ENCODE measurements at places on chromosomes 1 and 21.

GRCh38 chr1:224080115-224080774 lies 33.7 kb upstream of the FBXO28 start:
- DNase-seq: no peak

GRCh38 chr21:35011681-35012080 lies 37.4 kb downstream of the RUNX1 start:
- no peak for DNase-seq

DNA sequence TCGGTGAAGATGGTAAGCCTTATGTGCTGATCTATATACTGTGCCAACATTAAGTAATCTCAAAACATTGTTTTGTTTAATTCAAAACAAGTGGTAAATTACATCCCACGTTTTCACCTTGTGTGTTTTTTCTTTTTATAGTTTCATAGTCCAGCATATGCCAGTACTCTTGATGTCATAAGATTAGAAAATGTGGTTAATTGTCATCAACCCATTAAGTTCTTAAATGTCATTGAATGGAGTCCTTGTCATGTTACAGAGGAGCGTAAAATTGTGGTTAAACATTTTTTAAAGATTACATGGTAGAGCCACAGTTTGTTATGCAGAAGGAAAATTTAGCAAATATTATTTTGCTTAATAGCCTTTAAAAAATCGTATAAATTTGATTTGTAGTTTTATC lies 93.1 kb downstream of the FNBP1L start:
- no peak for DNase-seq

- no peak for DNase-seq
These were observed 35.4 kb downstream of the FAAP20 start for GRCh38 chr1:2159124-2159523.

DNA sequence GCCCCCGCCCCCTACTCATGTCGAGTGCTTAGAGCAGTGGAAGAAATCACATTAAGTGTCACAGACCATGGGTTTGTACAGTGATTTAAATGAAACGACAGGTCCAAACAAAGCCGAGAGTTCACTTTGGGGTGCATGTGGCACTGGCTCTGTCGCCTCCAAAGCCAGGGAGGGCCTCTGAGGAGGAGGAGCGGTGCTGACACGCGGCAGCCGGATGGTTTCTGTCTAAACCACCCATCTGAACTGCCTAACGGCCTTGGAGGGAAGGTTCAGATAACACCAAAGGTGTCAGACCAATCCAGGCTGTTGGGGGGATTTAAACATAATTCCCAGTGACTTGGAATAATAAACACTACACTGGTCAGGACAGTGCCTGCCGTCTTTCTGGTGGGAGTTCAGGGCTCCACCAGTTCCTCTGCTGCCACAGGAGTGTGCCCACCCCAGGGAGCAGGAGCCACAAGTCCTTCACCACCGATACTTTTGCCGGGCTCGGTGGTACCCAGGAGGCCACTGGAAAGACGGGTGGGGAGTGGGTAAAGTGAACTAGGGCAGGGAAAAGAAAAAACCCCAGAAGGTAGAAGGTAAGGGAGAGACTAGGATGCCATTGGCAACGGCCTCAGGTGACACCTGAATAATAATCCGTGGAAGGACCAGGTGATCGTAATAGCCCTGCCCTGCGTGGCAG lies 78.2 kb downstream of the SLC66A1 start:
- DNase-seq: no peak

DNA sequence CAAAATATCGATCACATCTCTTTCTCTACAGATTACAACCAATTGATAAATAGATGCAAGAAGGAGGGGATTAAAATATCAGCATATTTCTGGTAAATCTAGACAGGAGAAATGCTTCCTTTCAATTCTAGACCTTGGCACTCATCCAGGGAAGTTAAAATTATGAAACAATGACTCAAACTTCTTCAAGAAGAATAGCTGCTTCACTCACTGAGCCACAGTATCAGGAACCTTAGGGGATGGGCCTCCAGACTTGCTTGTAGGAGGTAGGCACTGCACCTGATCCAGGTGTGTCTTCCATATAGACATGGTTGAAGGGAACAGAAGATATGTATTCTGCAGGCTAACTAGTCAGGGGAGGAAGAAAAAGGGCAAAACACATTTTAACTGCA lies 9.8 kb downstream of the SLAMF7 start:
- DNase-seq: no peak

DNA sequence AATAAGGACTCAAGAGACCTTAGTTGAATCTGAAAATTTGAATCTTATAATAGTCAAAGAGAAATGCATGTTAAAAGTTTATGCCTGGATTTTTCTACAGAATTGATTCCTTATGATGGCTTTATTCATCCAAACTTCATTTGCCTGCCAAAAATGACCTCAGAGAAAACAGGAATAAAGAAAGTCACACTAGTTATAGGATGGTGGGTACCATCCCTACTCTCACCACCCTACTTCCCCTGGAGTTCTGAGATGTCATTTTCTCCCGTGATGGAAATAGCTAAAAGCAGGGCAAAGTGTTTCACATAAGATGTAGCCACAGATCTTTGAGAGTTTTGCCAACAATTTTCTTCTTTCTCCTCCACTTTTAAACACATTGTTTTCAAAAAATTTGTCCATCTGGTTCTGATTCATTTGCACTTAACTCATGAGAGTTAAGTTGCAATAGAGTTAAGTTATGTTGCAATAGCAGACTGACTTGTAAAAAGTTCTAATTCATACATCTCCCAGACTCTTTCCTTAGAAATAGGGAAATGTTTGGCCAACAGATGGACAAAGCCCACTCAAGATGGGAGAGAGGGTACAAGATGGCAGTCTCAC lies 384.6 kb downstream of the PLPP3 start:
- DNase-seq: no peak

DNA sequence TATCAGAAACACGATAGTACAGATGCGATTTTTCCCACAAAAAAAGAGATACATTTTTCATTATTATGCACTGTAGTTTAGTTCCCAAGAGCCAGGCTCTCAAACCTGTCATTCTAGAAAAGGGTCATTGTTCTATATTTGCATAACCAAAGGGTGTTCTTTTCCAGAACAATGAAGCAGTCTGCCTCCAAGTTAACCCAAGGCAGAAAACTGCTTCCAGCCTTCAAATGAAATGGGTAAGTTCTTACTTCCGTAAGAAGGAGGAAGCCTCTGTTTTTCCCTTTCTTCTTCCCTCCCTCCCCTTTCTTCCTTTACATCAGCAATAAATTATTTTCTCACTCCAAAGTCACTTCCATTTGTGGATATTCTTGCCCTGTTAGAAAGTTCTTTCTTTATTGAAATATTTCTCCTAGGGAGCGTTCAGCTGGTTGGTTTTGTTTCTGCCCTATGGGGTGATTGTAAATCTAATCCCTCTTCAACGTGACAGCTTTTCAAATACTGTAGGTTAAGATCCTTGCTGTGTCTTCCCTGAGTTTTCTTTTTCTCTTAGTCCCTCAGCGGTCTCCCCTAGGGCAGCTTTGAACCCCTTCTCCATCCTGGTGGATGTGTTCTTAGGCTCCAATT lies 77.3 kb upstream of the PTGFRN start:
- DNase-seq: no peak

DNA sequence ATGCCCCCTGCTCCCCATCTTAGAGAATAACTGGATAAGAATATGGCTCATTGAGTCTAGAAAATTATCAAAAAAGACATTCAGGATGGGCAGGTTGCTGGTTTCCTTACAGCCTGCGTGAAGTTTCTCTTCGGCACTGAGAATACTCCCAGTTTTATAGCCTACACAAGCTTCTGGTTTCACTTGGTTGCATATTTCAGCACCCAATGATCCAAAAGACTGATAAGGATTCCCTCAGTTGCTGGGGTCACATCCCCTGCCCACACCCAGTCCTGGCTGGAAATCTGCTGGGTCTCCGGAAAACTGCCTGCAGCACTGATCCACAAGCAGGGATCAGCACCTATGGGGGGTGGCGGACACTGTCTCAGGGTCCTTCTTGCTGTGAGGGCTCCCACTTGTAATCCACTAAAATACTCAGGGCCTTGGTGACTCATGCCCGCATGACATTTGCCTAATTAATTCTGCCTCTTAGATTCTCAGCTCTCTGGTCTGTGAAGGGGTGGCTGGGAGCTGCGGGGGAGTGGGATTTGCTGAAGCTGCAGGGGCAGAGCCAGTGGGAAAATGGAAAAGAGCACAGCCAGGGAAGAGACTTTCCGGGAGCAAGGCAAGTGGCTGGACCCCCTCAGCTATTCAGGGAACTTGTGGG lies 142.5 kb downstream of the ZNF648 start:
- peak; percentile 23 for DNase-seq

GRCh38 chr1:209749670-209750323 lies 6.1 kb upstream of the TRAF3IP3 start:
- DNase-seq: no peak

DNA sequence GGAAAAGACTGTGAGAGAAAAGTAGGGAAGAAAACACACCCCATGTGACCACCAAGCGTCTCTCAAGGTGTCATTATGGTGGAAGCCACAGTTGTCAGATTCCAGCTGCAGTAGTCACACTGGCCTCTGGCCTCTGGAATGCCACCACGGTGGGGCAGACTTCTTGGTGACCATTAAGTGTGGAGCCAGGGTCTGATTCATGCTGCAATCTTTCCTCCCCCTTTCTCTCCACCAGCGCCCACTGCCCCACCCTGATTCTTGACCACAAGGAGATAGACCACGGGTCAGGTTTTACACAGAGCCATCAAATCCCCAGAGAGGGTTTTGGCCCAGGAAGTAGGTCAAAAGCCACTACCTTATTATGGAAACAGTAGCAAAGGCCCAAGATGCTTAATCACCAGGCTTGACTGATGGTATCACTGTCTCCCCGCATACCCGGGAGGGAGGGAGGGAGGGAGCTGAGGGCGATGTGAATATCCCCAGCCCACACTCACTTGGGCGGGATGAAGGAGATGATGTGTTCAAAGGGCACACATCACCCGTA lies 52.7 kb upstream of the GRHL3 start:
- no peak for DNase-seq

DNA sequence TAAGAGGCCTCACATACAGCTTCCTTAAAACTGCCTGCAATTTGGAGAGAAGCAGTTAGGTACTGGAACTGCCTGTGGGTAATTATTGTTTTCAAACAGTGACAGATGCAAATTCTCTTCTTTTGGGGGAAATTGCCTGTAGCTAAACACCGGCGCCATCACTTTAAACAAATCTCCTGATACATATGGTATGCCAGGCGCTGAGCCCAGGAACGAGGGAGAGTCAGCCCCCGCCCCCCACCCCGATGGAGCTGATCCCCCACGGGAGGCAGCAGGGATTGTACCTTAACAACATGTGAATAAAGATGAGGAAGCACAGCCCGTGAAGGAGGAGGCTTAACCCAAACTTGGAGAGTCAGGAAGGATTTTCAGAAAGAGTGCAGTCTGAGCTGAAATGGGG lies 7.1 kb downstream of the TMEM51 start:
- no peak for DNase-seq

- DNase-seq: no peak
These were observed 3.1 kb upstream of the KCNK2 start for GRCh38 chr1:215079456-215079855.

DNA sequence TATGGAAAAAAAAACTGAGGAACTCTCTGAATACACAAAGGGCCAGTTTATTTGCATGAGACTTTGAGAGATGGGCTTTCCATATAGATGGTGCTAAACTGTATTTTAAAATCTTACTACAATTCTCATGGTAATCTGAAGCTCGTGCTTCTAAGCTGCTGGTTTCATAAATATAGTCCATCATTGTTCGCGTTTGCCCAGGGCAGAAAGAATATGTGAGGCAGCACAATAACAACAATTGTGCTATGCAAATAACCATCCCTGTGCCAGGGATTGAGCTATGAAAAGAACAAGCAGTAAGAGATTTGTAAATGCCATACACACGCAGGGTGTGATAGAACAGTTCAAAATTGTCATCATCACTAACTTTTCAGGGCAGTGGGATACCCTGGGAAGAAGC lies 4.9 kb upstream of the EPS15 start:
- no peak for DNase-seq

Measured in WTC11 (cell line).